ENCODE measurements at places on chromosomes 13 and 19. TPM values are rescaled to one million over a fixed set of nuclear protein-coding genes. Genes with fewer than 3 reads are reported as not detected.

The MTMR6 gene
- total RNA-seq = 16.9 TPM

The MCF2L gene
- total RNA-seq = 9.1 TPM

The IZUMO2 gene
- not detected for total RNA-seq

The TMEM59L gene
- total RNA-seq = not detected

The PRSS57 gene
- not detected for total RNA-seq

GRCh38 chr13:29315847-29316246, 279.6 kb downstream of the SLC7A1 start:
- no peaks in the 10 kb centered on the region for H3K27me3 ChIP-seq
- no peak overlapping the region for H3K4me3 ChIP-seq
- H3K4me1 ChIP-seq = no peaks in the 10 kb centered on the region
- H3K36me3 ChIP-seq = no peaks in the 10 kb centered on the region
- H3K27ac ChIP-seq = no peak overlapping the region

DNA sequence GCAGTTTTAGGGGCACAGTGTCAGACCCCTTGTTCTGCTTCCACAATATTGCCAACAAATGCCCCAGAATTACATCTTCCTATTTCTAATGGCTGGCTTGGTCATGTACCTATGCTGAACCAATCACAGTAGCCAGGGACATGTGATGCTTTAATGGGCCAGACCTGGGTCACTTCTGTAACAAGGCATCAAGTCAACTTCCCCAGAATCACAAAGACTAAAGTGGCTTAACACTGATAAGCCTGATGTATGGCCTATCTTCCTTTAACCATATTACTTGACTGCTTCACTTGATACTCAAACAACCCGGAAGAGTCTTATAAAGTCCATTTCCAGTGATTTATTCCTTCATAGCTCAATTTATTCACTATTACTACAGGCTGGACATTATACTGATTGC, 19.6 kb downstream of the LNX2 start:
- H3K27ac ChIP-seq = no peak overlapping the region
- DNase-seq = no peak
- H3K36me3 ChIP-seq = no peaks in the 10 kb centered on the region
- H3K4me3 ChIP-seq = no peak overlapping the region

- H3K4me1 ChIP-seq = peaks cover 11% of the 10 kb centered on the region
- H3K36me3 ChIP-seq = no peaks in the 10 kb centered on the region
- peak; percentile 92 for DNase-seq
- H3K27ac ChIP-seq = peak within 1 kb of the TSS; percentile 88
- H3K4me3 ChIP-seq = peak within 1 kb of the TSS; percentile 76
Measured at GRCh38 chr19:35248310-35249145, at the start of gene LSR. Gene LSR (plus strand): TSS chr19:35249002. CDS start chr19:35249023, 21 bp downstream.

GRCh38 chr19:43636121-43636683, 3.4 kb downstream of the CADM4 start:
- peaks cover 12% of the 10 kb centered on the region for H3K4me1 ChIP-seq
- H3K27ac ChIP-seq = no peak overlapping the region
- H3K4me3 ChIP-seq = no peak overlapping the region
- DNase-seq = no peak
- no peaks in the 10 kb centered on the region for H3K36me3 ChIP-seq

GRCh38 chr19:37988758-37989635, 82.0 kb downstream of the SIPA1L3 start:
- no peaks in the 10 kb centered on the region for H3K27me3 ChIP-seq
- no peak overlapping the region for H3K27ac ChIP-seq
- H3K36me3 ChIP-seq = no peaks in the 10 kb centered on the region
- DNase-seq = no peak
- peaks cover 8% of the 10 kb centered on the region for H3K4me1 ChIP-seq
- no peak overlapping the region for H3K4me3 ChIP-seq

DNA sequence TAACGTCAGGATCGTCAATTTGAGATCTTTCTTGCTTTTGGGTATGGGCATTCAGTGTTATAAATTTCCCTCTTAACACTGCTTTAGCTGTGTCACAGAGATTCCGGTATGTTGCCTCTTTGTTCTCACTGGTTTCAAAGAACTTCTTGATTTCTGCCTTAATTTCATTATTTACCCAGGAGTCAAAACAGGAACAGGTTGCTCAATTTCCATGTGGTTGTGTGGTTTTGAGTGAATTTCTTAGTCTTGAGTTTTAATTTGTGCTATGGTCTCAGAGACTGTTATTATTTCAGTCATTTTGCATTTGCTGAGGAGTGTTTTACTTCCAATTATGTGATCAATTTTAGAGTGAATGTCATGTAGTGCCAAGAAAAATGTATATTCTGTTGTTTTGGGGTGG, 153.1 kb downstream of the PCDH17 start:
- H3K36me3 ChIP-seq = no peaks in the 10 kb centered on the region
- no peaks in the 10 kb centered on the region for H3K27me3 ChIP-seq
- DNase-seq = no peak
- H3K4me1 ChIP-seq = no peaks in the 10 kb centered on the region
- no peak overlapping the region for H3K4me3 ChIP-seq
- H3K27ac ChIP-seq = no peak overlapping the region

DNA sequence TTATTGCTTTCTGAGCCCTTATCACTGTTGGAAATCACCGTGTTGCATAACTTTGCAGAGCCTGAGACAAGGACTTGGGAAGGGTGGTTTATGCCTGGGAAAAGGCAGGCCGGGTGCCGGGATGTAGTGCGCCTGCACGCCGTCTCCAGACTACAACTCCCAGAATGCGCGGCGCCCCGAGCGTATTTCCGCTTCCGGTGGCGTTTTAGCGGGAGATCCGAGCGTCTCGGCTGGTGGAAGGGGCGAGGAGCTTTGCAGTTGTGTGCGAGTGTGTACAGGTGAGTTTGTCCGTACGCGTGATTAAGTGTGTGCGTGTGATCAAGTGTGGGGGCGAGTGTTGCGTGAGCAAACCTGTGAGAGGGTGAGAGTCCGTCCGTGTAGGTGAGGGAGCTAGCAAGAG, 75.4 kb downstream of the PEG3 start:
- H3K4me3 ChIP-seq = no peak overlapping the region
- no peaks in the 10 kb centered on the region for H3K36me3 ChIP-seq
- H3K4me1 ChIP-seq = no peaks in the 10 kb centered on the region
- no peaks in the 10 kb centered on the region for H3K27me3 ChIP-seq
- H3K27ac ChIP-seq = no peak overlapping the region

GRCh38 chr13:43529796-43530195, 257.0 kb downstream of the ENOX1 start:
- H3K4me1 ChIP-seq = no peaks in the 10 kb centered on the region
- no peaks in the 10 kb centered on the region for H3K36me3 ChIP-seq
- no peak overlapping the region for H3K4me3 ChIP-seq
- no peaks in the 10 kb centered on the region for H3K27me3 ChIP-seq
- no peak for DNase-seq
- no peak overlapping the region for H3K27ac ChIP-seq

- H3K27me3 ChIP-seq = no peaks in the 10 kb centered on the region
- H3K4me1 ChIP-seq = peaks cover 47% of the 10 kb centered on the region
- DNase-seq = no peak
- no peaks in the 10 kb centered on the region for H3K36me3 ChIP-seq
- H3K4me3 ChIP-seq = peak overlapping the region; percentile 7
Measured at GRCh38 chr19:11581740-11582139, 4.3 kb upstream of the ACP5 start.

- H3K4me1 ChIP-seq = no peaks in the 10 kb centered on the region
- H3K27ac ChIP-seq = no peak overlapping the region
- H3K4me3 ChIP-seq = no peak overlapping the region
- peaks cover 11% of the 10 kb centered on the region for H3K36me3 ChIP-seq
- DNase-seq = no peak
- no peaks in the 10 kb centered on the region for H3K27me3 ChIP-seq
Measured at GRCh38 chr13:113528101-113528812, 37.7 kb upstream of the DCUN1D2 start.

Measured in CD8-positive, alpha-beta memory T cell (primary cell).